ENCODE measurements at places on chromosomes 7 and 10.

DNA sequence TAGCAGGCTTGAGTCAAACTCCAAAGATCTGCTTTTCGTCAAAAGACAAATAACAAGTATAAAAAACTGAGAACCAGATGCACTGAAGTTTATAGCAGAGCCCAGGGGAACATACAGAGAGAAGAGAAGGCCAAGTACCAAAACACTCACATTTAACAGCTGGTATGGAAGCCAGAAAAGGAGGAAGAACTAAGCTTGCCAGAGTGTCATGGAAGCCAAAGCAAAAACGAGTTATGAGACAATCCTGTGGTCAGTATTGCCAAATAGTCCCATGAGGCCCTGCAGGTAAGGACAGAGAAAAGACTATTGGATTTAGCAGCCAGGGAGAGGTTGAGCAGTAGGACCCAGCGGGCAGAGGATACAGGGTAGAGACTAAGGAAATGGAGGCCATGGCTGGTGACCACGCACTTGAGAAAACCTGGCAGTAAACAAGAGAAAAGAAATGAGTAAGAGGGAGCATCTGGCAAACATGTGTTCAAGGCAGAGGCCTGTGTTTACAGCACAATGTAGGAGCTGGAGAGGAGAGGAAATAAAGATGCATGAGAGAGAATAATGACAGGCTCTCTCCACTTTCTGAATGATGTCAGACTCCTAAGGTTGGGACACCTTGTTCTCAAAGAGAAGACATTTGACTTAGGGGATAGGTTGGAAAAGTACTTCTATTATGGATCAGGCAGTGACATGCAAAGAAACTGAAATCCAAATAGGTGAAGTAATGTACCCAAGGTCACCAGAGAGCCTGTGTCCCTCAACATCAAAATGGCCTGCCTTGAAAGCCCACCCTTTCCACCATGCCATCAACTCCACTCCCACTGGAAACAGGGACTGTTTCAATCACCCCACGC lies 9.1 kb downstream of the CREB3L2 start:
- DNase-seq = no peak

GRCh38 chr7:88665892-88666514 lies 93.5 kb upstream of the ZNF804B start:
- DNase-seq = no peak

DNA sequence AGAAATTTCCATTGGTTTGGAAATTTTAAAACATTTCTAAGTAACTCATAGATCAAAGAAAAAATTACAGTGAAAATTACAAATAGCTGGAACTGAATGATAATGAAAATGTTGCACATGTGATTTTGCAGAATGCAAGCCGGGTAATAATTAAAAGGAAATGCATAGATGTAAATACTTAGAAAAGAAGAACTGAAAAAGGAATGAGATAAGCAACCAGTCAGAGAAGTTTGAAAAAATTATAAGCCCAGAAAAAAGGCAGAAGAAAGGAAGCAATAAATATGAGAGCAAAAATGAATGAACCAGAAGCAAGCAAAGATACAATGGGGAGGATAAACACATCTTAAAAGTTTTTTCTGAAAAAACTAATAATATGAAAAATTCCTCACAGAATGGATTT lies 3.2 kb upstream of the TMEM273 start:
- no peak for DNase-seq

DNA sequence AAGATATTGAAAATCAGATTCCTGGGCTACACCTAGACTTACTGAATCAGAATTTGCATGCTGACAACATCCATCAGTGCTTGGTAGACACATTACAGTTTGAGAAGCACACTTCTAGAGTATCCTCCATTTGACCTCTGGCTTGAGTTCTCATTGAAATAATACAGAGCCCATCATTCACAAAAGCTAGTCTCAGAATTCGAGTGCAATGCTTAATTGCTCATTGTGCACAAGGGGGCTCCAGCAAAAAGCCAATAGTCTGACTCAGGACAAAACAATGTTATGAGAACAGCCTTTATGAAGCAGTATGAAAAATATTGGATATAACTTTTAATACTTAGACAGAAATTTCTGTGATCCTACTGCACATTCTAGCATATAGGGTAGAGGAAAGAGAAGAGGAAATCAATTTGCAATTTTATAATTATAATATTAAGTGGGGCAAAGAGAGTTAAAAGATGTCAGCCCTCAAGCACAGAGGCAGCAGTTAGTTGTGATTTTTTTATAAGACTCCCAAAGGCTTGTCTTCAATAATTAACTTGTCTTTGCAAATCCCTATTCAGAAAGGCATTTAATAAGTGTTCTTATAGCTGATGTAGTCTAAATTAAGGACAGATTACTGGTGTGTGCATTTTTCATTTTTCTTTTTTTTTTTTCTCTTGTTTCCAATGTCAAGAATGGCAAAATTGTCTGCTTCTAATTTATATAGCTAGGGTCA lies 105.8 kb upstream of the ANK3 start:
- peak; percentile 77 for DNase-seq

- no peak for DNase-seq
These were observed 3.9 kb downstream of the RGR start for GRCh38 chr10:84248794-84249193.

DNA sequence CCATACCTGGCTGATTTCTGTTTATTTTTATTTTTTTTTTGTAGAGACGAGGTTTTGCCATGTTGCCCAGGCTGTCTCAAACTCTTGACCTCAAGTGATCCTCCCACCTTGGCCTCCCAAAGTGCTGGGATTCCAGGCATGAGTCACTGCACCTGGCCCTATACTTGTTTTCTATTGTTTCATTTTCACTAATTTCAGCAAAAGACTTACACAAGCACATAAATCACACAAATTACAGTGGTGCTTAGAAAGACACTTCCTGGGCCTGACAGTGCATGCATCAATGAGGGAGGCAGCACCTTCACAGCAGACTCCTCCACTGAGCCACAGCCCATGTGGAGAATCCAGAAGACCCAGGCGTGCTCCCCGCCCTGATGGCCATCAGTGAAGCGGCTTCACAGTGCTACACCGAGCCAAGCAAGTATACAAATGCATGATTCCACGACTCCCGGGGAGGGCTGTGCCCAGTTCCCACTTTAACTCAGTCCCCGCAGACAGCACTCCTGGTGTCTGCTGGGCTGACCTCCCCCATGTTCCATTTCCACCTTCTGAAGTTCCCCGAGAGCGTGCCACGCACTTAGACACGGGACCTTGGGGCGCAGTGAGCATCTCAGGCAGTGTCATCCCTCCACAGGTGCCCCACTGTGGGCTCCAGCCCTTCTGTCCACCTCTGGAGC lies 20.6 kb downstream of the PITRM1 start:
- no peak for DNase-seq

GRCh38 chr7:121180436-121181063 lies 148.2 kb upstream of the WNT16 start:
- no peak for DNase-seq

GRCh38 chr7:41252551-41252950 lies 450.3 kb downstream of the INHBA start:
- no peak for DNase-seq

DNA sequence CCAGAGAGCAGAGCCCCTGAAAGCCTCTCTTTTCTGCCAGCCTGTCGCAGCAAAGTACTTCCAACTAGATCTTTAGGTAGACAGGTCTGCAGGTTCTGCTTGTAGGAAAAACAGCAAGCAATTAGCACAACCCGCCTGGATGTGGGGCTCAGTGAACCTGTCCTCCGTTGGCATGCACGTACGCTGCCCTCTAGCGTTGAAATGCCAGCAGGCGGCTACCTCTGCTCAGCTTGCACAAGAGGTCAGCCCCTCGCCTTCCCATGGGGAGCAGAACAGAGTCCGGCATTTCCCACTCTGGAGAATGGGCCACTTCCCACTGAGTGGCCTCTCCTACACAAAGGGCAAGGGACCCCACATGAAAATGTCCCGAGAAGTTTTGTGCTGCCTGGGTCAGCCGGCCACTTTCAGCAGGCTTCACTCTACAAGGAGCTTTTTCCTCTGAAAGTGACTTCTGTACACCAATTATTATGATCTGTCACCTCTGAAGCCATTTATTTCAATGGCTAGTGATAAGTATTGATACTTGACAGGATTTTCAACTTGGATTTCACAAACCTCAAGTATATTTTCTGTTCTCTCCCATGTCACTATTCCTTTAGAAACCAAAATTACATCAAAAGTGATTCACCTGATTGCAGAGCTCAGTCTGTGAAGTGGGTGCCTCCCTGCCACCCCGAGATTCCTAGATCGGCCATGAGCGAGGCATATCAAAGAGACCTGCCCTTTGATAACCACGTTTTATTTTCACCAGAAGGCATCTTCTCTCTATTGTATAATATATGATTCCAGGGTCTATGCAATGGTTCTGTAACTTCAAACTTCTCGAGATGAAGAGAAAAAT lies 56.7 kb downstream of the JCAD start:
- DNase-seq = peak; percentile 14

- DNase-seq = no peak
These were observed 85.1 kb downstream of the TRIM24 start for GRCh38 chr7:138545123-138545522.

GRCh38 chr10:35464825-35465456 lies 128.6 kb downstream of the CCNY start:
- no peak for DNase-seq

- DNase-seq = no peak
These were observed 5.0 kb upstream of the TACR2 start for GRCh38 chr10:69421611-69422308.

GRCh38 chr7:102282465-102283362 lies 4.0 kb upstream of the SH2B2 start:
- no peak for DNase-seq

DNA sequence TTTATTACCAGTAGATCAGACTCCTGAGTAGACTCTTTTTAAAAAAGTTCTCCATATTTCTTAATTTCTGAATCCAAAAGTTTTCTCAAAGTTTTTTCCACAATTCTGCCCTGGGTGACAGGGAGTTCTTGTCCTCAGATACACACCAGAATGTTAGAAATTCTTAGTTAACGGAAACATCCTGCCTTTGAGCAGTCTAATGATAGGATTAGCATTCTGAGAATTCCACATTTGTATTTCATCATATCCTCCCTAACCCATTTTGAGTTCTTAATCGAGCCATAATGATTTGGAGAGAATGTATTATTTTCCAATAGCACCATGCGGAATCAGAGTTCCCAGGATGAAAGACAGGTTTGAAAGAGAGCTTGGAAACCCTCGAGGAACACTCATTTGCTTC lies 28.9 kb upstream of the MRPS33 start:
- DNase-seq = no peak

GRCh38 chr10:80078448-80079311 lies at the start of gene TMEM254:
TMEM254 (plus strand) TSS chr10:80078665; CDS start chr10:80078700, 35 bp downstream.
- peak; percentile 83 for DNase-seq

DNA sequence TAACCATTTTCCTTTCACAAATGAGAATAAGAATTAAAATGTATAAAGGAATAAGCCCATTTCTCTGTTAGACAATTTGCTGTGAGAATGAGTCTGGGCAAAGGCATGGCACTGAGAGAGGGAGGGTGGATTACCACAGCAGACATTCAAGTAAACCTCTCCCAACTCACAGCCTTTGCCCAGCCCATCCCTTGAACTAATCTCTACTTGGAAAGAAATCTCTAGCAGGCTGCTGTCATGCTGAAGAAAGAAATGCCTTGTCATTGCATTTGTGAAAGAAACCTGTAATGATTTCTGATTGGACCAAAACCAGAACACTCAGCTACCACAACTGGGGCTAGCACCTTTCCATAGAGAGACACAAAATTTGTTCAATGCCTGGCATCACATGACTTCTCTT lies 39.2 kb downstream of the CH25H start:
- DNase-seq = no peak

DNA sequence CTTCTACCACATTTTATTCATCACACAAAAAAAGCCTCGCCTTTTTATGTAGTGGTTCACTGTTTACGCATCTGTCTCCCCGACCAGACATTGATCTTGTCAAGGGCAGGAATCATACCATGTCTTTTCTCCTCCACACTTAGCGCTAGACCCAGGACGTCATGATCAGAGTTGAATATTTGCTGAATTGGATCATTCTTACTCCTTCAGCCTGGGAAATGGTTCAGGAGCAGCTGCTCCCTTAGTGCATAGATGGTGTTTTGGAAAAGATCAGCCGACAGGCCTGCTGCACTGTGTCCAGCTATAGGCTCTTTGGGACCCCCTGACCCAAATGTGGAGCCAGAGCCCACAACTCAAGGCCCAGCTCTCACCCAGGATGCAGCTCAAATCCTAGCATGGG lies 249.1 kb upstream of the TMEM72 start:
- DNase-seq = no peak

- DNase-seq = no peak
These were observed 87.4 kb downstream of the CHN2 start for GRCh38 chr7:29281782-29282541.

- no peak for DNase-seq
These were observed 1085.4 kb upstream of the SORCS1 start for GRCh38 chr10:108249940-108250339.

DNA sequence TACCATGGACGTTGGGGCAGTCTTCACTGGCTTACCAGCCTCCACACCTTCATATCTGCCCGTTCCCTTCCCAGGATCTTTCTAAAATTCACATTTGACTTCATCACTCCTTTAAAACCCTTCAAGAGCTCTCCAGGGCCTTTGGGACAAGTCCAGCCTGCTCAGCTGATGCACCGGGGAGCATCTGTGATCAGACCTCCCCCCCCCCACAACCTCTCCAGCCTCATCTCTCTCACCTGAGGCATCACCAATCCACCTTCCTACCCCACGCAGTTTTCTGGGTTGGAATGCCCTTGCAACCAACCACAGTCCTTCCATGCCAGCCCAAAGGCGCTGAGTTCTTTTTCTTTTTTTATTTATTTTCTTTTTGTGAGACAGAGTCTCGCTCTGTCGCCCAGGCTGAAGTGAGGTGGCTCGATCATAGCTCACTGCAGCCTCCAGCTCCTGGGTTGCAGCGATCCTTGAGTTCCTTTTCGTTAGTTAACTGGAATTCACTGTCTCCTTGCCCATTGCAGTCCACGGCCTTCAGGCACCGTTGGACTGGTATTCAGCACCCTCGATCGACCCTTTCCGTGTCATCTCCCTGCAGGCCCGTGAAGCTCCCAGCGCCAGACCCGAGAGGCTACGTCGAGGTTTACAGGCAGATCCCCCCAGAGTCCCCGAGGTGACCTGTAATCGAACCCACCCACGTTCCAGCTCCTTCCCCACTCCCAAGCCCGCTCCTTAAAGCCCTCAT lies 654 bp downstream of the ALKBH4 start:
- no peak for DNase-seq

- DNase-seq = peak; percentile 42
These were observed 59.2 kb upstream of the OIT3 start for GRCh38 chr10:72834183-72834825.

GRCh38 chr10:103512166-103512565 lies 18.7 kb downstream of the NEURL1 start:
- no peak for DNase-seq

DNA sequence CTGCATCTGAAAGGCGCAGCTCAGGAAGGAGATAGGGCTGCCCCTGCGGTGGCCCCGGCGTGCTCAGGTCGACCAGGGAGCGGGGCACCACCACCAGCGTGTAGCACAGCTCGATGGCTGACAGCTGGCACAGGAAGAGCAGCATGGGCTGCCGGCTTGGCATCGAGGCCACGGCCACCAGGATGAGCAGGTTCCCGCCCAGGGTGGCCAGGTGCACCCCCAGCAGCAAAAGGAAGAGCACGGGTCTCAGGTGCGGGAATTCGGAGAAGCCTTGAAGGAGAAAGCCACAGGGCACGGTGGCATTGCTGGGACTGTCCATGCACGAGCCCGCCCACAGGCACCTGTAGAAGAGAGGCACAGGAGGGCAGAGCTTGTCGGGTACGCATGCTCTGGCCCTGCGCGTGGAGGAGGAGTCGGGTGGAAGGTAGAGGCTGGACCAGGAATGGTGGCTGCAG lies 33.9 kb downstream of the TAS2R41 start:
- no peak for DNase-seq
